Stimulated activated CD8-positive, alpha-beta memory T cell treated with anti-CD3 and anti-CD28 coated beads, Interleukin-7, amount 100 ng/mL, for 24 hours (primary cell): ENCODE measurements at places on chromosomes 11 and 22.

DNA sequence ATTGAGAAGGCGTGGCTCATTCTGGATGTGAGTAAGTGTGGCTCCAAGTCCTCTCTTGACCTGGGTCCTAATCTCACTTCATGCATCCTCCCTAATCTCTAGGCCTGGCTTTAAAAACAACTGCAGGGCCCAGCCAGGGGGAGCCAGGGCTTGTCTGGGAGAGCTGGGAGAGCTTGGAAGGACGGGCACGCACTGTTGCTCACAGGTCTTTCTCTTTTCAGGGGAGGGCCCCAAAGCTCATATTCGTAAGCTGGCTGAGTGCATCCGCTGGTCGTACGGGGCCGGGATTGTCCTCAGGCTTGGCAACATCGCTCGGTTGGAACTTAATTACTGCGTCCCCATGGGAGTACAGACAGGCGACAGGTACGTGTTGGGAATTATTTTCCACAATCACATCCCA, 34.1 kb upstream of the PARVB start:
- no peak for DNase-seq

DNA sequence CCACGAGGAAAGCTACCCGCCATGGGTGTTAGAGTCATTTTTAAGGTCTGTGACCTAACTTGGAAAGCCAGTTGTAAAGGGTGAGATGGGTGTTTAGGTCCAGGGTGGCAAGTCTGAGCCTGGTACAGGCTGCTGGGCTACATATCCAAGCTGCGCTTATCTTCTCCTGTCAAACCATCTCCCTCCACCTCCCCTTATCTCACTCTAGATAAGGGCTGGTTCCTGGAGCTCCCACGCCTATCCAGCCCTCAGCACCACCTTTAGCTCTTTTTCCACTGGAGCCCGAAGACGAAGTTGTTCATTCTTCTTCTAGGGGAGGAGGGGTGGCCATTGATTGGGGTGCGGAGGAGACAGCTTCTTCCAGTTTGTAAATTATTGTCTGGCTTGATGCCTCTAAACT, 48.5 kb downstream of the MICAL2 start:
- DNase-seq = no peak

GRCh38 chr11:107562647-107563208, 2.8 kb downstream of the ALKBH8 start:
- DNase-seq = no peak

DNA sequence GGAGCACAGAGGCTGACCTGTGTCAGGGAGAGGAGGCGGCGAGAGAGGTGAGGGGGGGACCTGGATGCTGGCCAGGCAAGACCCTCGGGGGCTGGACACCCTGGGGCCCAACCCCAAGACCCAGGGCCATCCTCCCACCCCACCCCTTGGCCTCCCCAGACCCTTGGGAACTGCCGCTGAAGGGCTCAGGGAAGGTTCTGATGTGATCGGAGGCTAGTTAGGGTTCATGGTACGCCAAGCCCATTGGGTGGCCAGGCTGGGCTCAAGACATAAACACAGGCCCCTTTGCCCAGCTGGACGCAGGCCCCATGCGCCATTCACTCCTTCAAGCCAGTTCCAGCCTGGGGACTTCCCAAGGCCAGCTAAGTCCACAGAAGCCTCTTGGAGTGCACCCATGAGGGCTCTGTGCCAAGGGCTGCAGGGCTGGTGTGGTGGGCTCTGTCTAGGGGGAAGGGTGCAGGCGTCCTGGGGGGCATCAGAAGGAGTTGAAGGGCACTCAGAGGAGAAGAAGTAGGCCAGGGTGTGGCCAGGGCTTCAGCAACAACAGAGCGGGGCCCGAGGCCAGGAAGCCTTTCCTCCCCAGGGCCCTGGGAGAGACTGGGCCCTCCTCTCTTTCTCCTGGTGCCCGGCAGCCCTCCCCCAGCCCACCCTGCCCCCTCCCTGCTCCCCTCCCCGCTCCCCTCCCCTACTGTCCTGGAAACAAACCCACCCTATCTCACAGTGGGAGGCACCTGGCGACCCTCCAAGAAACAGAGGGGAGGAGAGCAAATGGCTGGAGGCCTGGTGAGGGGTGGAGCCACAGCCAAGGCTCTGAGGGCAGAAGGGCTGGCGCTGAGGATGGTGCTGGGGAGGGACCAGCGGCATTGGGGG, 12.9 kb downstream of the TSPAN32 start:
- no peak for DNase-seq

DNA sequence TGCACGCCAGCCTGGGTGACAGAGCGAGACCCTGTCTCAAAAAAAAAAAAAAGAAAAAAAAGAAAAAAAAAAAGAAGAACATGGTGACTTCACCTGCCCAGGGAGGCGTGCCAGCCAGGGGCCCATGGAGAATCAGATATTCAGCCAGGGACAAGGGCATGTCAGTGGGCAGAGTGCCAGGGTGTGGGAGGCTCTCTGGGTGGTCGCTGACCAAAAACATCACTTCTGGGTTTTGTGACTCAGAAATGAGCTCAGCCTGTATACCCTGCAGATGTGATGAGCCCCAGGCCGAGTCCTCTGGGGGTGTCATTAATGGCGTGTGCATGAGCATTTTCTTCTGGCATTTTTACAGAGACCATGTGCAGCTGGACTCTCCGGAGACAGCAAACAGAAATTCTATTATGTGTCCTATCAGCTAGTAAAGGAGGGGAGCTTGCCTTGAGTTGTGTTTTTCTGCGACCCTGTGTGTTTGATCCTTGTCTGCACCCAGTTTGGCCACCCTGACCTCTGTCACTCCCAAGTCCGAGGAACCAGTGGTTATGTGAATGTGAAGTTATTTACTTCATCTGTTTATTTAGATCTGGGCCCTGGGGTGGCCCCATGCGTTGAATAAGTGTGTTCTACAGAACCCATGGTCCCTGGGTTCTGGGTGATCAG, 53.6 kb downstream of the BCR start:
- peak; percentile 40 for DNase-seq

DNA sequence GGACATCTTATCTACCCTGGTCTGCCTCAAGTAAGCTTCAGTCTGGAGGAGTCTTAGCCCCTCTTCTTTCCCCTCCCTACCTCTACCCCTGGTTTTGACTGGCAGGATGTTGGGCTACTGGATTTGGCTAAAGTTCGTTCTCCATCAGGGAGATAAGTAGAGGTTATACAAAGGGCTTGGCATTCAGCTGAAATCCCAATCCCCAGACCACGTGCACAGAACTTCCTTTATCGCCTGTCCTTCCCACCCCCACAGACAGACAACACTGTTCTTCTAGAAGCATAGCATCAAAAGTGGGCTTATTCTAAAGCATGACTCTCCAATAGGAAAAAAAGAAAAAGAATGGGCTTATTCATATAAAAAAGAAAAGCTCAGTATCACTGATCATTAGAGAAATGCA, 7.8 kb downstream of the PRG3 start:
- no peak for DNase-seq

DNA sequence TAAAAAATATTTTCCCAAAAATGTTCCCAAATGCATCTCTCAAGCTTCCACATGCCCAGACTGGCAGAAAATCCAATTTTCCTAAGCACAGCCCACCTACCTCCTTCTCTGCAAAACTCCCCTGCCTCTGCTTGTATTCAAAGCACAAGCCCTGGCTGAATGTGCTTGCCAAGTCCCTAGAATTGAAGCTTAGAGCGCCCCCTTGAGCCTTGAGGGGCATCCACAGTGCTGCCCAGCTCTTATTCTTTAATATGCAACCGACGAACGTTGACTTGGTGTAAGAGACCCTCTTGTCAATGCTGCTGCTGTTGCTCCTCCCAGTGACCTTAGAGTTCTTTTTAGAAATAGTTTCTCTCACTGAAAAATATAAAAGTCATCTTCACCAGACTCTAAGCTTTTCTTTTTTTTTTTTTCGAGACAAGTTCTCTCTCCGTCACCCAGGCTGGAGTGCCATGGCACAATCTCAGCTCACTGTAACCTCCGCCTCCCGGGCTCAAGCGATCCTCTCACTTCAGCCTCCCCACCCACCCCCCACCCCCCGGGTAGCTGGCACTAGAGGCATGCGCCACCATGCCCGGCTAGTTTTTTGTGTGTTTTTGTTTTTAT, 63.5 kb upstream of the CAPRIN1 start:
- peak; percentile 37 for DNase-seq

DNA sequence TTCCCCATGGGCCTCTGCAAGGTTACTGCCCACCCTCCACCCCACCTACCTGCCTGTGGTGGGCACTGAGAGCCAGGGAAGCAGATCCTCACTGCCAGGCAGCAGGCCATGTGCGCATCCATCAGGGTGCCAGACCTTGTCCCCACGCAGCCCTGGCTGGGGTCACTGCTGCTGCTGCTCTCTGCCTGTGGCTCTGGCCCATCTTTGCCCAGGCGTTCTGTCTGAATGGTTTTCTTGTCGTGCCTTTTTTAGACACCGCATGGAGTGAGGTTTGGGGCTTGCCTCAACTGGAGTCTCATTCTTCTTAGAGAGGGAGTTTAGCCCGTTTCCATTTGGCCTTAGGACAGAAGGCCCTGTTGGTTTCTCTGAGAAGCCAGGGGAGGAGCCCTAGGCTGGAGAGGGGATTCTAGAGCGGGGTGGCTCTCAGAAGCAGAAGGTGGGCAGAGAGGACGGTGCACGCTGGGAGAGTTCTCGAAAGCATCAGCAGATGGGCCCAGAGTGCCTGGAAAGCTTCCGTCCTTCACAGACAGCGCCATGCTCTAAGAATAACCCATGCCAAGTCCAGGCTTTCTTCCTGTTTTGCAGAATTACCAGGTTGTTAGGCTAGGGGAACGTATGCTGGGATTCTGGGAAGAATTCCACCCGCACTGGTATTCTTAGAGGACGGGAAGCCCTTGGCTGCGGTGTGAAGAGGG, 8.1 kb downstream of the TANGO2 start:
- no peak for DNase-seq

DNA sequence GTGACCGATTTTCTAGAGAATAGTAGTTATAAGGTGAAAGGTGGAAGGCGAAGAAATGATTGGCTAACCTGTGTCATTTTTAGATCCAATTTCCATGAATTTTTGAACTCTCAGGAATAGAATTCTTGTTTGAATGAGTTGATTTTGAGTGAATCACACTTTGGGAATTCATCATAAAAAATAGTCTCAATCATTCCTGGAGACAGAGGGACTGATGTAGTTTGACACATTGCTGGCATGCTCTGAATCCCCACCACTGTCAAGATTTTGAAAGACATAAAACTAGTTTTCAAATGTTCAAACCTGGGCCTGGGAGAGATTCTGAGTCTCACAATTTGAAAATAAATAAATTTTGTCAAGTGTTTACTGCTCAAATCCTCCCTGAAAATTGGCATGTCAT, 861.4 kb upstream of the RAG2 start:
- DNase-seq = no peak

DNA sequence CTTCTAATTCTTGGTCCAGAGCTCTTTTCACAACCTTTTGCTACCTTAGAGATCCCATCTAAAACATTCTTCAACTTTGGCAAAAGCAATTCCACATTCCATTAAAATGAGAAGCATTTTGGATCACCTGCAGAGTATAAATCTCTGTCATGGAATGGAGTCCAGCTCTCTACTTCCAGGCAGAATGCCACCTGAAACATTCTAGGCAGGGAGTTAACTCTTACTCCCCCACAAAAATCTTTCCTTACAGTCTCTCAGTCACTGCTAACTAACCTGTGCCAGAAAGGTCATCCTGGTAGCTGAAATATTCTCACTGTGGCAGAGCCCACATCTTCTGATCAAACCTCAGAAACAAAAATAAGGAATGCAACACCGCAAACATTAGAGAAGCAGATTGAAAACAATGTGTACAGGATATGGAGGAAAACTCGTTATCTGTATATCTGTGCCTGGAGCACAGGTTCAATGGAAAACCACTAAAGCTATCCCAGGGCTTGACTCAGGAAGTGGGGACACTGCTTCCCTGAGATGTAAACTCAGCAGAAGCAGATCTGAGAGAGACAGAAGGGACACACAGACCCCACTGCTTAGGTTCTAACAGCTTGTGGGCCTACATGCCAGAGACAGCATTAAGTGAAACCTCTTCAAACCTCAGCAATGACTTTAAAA, 78.9 kb downstream of the KCNC1 start:
- DNase-seq = no peak

DNA sequence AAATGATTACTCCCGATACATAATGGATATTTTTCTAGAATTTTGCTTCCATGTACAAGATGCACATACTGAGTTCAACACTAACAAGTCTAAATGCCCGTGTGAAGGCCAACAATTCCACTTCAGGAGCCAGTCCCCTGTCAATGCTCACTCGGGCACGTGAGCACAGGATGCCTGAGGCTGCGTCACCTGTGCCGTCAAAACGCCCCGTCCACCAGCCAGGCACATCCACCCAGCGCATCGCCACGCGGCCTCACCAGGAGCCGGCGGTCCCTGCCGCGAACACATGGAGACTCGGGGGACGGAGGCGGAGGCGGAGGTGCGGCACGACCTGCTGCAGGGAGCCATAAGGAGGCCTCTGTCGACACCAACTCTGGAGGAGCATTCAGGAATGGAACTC, 9.8 kb downstream of the TOLLIP start:
- no peak for DNase-seq

DNA sequence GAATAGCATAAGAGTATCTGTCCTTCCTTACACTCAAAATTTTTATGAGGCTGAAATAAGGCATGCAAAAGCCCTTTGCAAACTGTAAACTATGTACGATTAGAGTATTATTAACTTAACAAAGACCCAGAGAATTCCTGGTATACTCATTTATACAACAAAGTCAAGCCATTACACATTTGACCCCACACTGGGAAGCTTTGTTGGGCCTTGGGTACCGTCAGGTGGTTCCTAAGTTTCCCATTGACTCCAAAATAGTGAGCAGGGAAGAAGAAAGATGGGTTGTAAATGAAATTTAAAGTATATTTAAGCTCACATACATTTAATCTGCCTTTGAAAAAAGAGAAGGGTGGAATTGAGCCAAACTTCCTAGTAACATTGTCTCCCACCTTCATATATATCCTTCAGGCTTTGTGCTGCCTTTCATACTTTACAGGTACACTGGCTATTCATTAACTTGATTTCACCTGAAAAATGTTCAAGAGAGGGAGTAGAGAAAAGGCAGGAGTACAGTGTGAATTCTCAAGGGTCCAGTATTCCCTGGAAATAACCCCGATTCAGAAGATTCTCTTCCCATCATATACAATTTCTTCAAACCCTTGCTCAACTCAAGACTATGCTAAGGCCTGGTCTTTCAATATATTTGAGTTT, 68.6 kb downstream of the SOX6 start:
- no peak for DNase-seq
